Right renal pelvis (tissue), 4 donors: ENCODE measurements at places on chromosomes 6 and 20. TPM values are rescaled to one million over a fixed set of nuclear protein-coding genes. Genes with fewer than 3 reads are reported as not detected.

Gene PANK2
- polyA plus RNA-seq = 35.1 TPM

Gene SLC23A2
- 20.9 TPM for polyA plus RNA-seq

Gene SLC22A2
- 9.6 TPM for polyA plus RNA-seq

Gene CUTA
- 218 TPM for polyA plus RNA-seq

Gene SLC35D3
- polyA plus RNA-seq = 0.20 TPM
